ENCODE measurements at places on chromosomes 4 and X. TPM values are rescaled to one million over a fixed set of nuclear protein-coding genes. Genes with fewer than 3 reads are reported as not detected.

Gene TCEAL8
- 145 TPM for total RNA-seq

Gene C4orf51
- not detected for total RNA-seq

Gene GAK
- total RNA-seq, result 44.3 TPM

Gene GALNTL6
- total RNA-seq, result under 0.01 TPM

Gene CSAG2
- not detected for total RNA-seq

Gene H2BW2
- not detected for total RNA-seq

Gene NSG1
- 10.4 TPM for total RNA-seq

Gene ZNF518B
- total RNA-seq, result 33.8 TPM

Gene AREG
- total RNA-seq, result 5.9 TPM

Gene PPAT
- total RNA-seq, result 31.2 TPM

Gene SLITRK4
- total RNA-seq, result 0.96 TPM

Gene FAT4
- 11.6 TPM for total RNA-seq

Gene RNF113A
- total RNA-seq, result 20.1 TPM

Gene USP26
- total RNA-seq, result not detected

Gene SPANXD
- not detected for total RNA-seq

Gene ZXDA
- total RNA-seq, result 6.5 TPM

Gene KIAA1210
- total RNA-seq, result not detected

Gene PASD1
- not detected for total RNA-seq

Gene PPEF2
- 0.19 TPM for total RNA-seq

Gene MAGEE1
- 0.96 TPM for total RNA-seq

Gene AKAP4
- total RNA-seq, result not detected

Gene GRIA3
- total RNA-seq, result 5.4 TPM

Gene TMEM150C
- 0.38 TPM for total RNA-seq

Gene LRRC66
- total RNA-seq, result 0.38 TPM

Gene REPS2
- 0.85 TPM for total RNA-seq

Gene BEX5
- not detected for total RNA-seq

Gene TBC1D9
- 48.2 TPM for total RNA-seq

Gene NAP1L3
- 7.9 TPM for total RNA-seq

Gene GYPE
- 0.56 TPM for total RNA-seq

Gene SMARCA1
- total RNA-seq, result 47.9 TPM

Gene AWAT2
- total RNA-seq, result under 0.01 TPM

Gene NAP1L5
- 12.3 TPM for total RNA-seq

Gene OTC
- total RNA-seq, result not detected

Gene CXCL1
- total RNA-seq, result 80.9 TPM

Gene DCAF12L2
- under 0.01 TPM for total RNA-seq

Gene ERCC6L
- 11.3 TPM for total RNA-seq

Gene INTS12
- total RNA-seq, result 20.9 TPM

Gene ITGB1BP2
- 1.2 TPM for total RNA-seq

Gene PNMA6F
- not detected for total RNA-seq

Gene XK
- under 0.01 TPM for total RNA-seq

Gene MEPE
- total RNA-seq, result not detected

Gene ADH1A
- total RNA-seq, result not detected

Gene NEIL3
- 15.0 TPM for total RNA-seq

Gene CXCL11
- total RNA-seq, result not detected

Gene CSAG1
- not detected for total RNA-seq

Gene USP17L19
- total RNA-seq, result not detected

Gene SMIM31
- not detected for total RNA-seq

Gene RRAGB
- total RNA-seq, result 11.3 TPM

Gene PROM1
- total RNA-seq, result 0.85 TPM

Gene ZMAT1
- 2.0 TPM for total RNA-seq

Gene BANK1
- total RNA-seq, result 0.19 TPM

Gene ATP7A
- 17.8 TPM for total RNA-seq

Gene GAB1
- total RNA-seq, result 10.7 TPM

Gene NDP
- 2.3 TPM for total RNA-seq

Gene TAF7L
- 0.38 TPM for total RNA-seq

Gene PTCHD1
- not detected for total RNA-seq

Gene SLC2A9
- total RNA-seq, result 2.1 TPM

Gene HTN3
- total RNA-seq, result not detected

Measured in regular cardiac myocyte (primary cell).